LoVo (cell line): ENCODE measurements at places on chromosomes 2 and 18.

GRCh38 chr2:58866040-58866439 is 624.9 kb upstream of the FANCL start:
- DNase-seq, result no peak

- peak; percentile 84 for DNase-seq
Observed at GRCh38 chr18:35231052-35231451, 9.8 kb upstream of the ZNF397 start.

DNA sequence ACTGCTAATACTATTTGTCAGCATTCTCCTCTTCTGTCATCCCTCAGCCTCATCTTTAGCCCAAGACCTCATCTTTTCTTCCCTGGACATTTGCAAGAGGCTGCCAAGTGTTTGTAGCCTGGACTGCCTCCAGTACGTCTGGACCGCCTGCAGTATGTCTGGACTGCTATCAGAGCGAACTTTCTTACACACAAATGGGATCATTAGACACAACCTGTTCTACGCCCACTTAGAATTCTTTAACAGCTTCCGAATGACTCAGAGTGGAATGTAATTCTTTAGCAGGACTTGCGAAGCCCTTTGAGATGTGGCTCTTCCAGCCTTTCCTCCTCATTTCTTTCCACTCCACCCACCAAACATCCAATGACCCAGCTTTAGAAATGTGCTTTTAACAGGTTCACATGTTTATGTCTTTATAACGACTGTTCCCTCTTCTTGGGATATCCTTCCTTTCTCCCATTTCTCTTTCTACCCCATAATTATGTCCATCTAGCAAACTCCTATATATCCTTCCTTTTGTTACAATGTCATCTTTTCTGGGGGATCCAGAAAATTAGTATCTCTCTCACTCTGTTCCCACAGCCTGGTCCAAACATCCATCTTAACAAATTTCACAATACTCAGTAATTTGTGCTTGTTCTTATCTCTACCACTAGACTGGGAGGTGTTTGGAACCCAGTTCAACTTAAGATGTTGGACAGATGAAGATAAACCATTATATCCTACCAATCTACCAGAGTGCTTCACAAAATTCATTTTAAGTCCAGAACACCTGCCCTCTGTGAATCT is 171.3 kb upstream of the PGAP1 start:
- DNase-seq, result no peak

DNA sequence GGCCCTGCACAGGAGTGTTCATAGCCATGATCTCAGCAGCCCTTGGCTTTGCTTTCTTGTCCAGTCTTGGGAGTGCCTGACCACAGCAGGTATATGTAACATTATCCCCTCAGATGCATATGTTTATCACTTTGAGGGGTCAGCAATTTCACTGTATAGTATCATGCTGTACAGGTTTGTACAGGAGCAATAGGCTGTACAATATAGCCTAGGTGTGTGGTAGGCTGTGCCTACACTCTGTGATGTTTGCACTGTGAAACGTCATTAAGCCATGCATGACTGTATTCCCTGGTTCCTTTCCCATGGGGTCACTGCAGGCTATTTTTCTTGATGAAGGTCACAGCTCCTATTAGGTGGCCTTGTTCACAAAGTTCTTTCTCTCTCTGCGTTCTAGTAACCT is 4.7 kb upstream of the IL36G start:
- no peak for DNase-seq

DNA sequence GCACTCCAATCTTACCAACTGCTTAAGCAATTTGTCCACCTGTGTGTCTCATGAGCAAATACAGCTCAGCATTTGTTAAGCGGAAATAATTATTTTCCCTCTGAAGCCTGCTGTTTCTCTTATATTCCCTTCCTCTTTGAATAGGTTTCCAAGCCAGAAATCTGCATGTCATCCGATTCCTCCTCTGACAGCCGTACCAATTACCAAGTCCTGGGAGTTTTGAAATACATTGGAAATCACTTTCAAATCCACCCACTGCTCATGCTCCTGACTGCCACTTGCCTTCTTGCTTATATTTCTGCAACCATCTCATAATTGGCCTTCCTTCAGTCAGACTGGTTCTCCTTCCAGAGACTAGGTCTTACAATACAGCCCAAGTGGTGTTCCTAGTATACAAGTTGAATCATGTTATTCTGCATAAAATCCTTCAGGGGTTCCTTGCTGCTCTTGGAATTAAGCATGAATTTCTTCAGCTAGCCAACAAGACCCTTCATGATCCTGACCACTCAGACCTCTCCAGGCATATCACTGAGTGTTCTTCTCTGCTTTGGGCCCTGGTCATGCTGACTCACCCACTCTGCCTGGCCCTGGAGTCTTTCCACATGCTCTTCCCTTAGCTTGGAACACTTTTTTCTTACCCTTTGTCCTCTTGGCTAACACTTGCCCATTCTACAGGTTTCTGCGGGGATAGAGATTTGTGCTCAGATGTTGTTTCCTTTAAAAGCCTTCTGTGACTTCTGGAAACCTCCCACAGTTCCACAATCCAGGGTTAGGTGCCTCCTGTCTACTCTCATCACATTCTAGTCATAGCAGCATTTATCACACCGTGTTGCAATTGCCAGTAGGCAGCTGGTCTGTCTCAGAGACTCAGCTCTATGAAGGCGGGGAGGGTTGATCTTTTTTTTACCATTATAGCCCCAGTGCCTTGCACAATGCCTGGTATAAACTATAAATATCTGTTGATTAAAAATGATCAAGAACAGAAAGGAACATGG is 157.6 kb downstream of the ARL6IP6 start:
- no peak for DNase-seq
